Bronchial smooth muscle cell (primary cell): ENCODE measurements at places on chromosomes 3 and 15. TPM values are rescaled to one million over a fixed set of nuclear protein-coding genes. Genes with fewer than 3 reads are reported as not detected.

Gene SLC28A2
- not detected in 2 replicates for total RNA-seq

Gene GCNT3
- total RNA-seq, result 0.26 and 0.47 TPM in 2 replicates

Gene GDPGP1
- total RNA-seq, result 4.6 and 5.8 TPM in 2 replicates

Gene GOLGA8J
- total RNA-seq, result 0.09 TPM in 1 of 2 replicates, not detected in the other

Gene RTP3
- not detected in 2 replicates for total RNA-seq

Gene DUOXA2
- not detected in 2 replicates for total RNA-seq

Gene BUB1B
- 1.5 and 3.0 TPM in 2 replicates for total RNA-seq

Gene MAGI1
- total RNA-seq, result 6.6 and 11.3 TPM in 2 replicates

Gene KPNA4
- total RNA-seq, result 22.5 and 33.9 TPM in 2 replicates

Gene NR1I2
- under 0.01 TPM in 1 of 2 replicates, not detected in the other for total RNA-seq

Gene PLEKHO2
- 31.4 and 44.4 TPM in 2 replicates for total RNA-seq

Gene SCAANT1
- not detected in 2 replicates for total RNA-seq

Gene HTR3E
- total RNA-seq, result not detected in 2 replicates

Gene ALDH1L1
- not detected in 2 replicates for total RNA-seq

Gene SCN11A
- total RNA-seq, result under 0.01 TPM in 1 of 2 replicates, not detected in the other

Gene CYP19A1
- total RNA-seq, result 1.7 and 1.8 TPM in 2 replicates

Gene PSMD2
- 431 and 478 TPM in 2 replicates for total RNA-seq

Gene ARGFX
- not detected in 2 replicates for total RNA-seq

Gene CD200
- under 0.01 TPM in 2 replicates for total RNA-seq

Gene KNL1
- 0.52 and 1.7 TPM in 2 replicates for total RNA-seq

Gene CCDC9B
- total RNA-seq, result 6.0 and 18.8 TPM in 2 replicates

Gene GOLGA8T
- total RNA-seq, result under 0.01 and 0.17 TPM in 2 replicates

Gene NRG4
- not detected in 2 replicates for total RNA-seq

Gene ZMAT3
- 29.8 and 36.7 TPM in 2 replicates for total RNA-seq

Gene SOX14
- not detected in 2 replicates for total RNA-seq

Gene ASTE1
- total RNA-seq, result 4.9 and 6.4 TPM in 2 replicates

Gene DIPK2A
- 49.8 and 118 TPM in 2 replicates for total RNA-seq

Gene UPK1B
- under 0.01 TPM in 1 of 2 replicates, not detected in the other for total RNA-seq

Gene CCRL2
- 0.16 TPM in 1 of 2 replicates, not detected in the other for total RNA-seq

Gene DNAH12
- total RNA-seq, result under 0.01 TPM in 2 replicates

Gene RETNLB
- total RNA-seq, result not detected in 2 replicates

Gene RASGRP1
- not detected in 2 replicates for total RNA-seq
